CD4-positive, alpha-beta T cell treated with Interleukin-12 subunit alpha and Interleukin-12 subunit beta, for 1 hour (primary cell): ENCODE measurements at places on chromosomes 6 and 20.
A peak's percentile ranks its signal among the peaks of the same experiment; 100 is the strongest.

GRCh38 chr6:129744201-129744879 is 34.4 kb upstream of the ARHGAP18 start:
- DNase-seq: no peak

GRCh38 chr6:161292145-161292544 is 18.3 kb upstream of the AGPAT4 start:
- DNase-seq: no peak

DNA sequence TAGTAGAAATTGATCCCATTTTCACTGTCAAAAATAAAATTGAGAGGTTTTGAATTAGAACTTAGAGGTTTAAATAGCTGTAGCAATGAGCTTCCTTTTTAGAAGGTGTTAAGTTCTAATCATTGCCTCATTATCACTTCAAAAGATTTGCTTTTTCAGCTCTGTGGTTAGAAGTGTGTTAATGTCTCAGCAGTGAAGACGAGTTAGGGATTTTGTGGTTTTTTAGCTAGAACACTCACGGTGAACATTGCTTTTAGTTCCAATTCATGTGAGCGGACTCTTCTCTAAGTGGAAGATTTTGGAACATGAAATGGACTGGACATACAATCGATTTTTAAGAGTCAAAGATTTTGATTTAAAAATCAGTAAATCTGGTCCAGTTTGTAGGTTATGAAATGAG is 12.7 kb upstream of the IFNGR1 start:
- peak; percentile 59 for DNase-seq

- DNase-seq: peak; percentile 67
Observed at GRCh38 chr6:26250698-26251044, 114.3 kb upstream of the BTN3A2 start.

GRCh38 chr6:100768816-100769351 is 112.2 kb downstream of the ASCC3 start:
- DNase-seq: no peak

GRCh38 chr6:6495851-6496250 is 92.7 kb upstream of the LY86 start:
- DNase-seq: no peak

DNA sequence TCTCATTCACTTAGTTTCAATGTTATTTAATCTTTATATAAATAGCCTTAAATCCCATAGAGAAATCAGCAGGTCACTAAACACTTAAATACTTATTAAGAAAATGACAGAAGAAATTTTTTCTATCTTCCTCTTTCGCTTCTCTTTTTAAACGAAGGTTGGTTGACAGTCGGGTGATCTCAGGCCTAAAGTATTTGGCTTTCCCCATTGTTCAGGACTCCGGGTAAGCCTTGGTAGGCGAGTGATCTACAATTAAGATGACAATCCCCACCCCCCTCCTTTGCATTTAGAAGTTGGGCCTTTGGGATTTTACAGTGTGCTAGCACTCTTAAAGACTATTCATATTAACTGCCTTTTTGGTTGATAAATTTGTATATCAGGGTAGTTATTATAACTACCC is 19.7 kb upstream of the UTRN start:
- no peak for DNase-seq

DNA sequence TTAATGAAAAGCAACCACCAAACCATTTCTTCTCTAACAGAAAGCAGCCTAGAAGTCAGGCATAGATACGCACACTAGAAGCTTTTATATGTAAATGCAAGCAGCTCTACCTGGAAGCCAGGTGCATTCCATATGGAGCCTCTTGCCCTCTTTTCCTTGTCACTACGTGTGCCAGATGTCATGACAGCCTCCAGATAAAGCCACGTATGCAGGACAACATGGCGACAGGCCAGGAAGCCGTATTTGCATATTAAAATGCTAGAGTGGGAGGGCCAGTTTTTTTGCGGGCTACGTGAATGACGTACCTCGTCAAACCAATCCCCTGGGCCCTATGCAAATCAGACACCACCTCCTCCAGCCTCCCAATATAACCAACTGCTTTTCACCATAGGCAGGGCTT is 308.1 kb upstream of the SPTLC3 start:
- no peak for DNase-seq

DNA sequence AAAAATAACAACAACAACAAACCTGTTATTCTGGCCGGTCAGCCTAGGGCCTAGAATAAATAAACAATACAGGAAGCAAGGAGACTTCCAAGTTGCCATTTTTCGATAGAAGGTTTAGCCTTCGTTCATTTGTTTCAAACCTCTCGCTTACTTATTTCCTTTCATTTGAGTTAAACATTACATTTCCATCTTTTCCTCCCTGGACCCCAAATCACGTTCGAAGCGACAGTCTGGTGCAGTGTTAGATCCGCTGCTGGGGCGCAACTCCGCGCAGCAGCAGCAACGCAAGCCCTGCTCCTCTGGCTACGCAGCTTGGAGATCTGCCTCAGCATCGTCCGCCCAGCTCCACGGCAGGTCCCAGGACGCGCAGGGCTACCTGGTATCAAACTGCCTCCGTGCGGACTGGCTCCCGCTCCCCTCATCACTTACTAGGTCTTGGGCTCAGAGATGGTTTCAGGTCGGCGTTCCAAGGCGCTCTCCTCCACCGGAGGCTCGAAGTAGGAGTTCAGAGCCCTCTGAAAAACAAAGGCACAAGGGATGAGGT is 530 bp downstream of the TDP2 start:
- no peak for DNase-seq

- DNase-seq: no peak
Observed at GRCh38 chr20:19827818-19828217, 69.8 kb downstream of the RIN2 start.

DNA sequence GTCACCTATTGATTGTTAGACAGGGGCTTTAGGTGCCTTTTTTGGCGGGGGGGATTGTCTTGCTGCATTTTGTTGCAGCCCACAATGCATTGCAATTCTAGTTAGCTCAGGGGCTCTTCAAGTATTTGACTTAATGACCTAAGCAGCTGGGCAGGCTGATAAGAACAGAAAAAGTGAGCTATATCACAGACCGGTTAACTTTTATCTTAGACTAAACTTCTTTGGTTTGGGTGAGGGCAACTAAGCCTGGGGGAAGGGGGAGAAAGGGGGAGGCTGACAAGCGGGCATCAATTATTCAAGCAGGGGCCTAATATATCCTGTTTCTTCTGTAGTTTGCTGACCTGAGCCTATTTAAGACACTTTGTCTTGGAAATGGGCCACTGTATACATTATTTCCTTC is 66.0 kb upstream of the GPR6 start:
- no peak for DNase-seq

- no peak for DNase-seq
Observed at GRCh38 chr20:57322476-57322875, 7.1 kb upstream of the SPO11 start.

DNA sequence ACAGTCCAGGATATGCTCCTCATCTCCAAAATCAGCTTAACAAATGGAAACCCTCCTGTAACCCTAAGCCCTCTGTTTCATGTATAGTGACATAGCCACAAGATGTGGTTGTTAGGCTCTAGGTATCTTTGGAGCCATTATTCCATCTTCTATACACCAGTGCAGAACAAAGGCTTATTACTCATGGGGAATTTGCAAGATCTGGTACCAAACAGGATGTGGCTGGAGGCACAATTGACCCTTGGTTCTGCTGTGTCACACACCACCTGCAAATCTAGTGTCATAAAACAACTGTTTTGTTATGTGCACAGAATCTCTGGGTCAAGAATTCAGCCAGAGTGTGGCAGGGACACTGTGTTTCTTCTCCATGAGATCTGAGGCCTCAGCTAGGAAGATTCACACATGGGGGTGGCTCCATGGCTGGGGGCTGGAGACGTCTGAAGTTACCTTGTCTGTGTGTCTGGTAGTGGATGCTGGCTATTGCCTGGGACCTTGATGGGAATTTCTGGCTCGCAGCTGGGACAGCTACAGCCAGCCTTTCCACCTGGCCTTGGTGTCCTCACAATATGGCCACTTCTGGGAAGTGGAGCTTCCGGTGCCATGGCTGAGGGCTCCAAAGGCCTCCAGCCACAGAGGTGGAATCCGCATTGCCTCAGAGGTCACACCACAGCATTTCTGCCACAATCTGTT is 369.9 kb downstream of the CDH26 start:
- DNase-seq: no peak

GRCh38 chr20:37081717-37082289 is 14.0 kb downstream of the RBL1 start:
- peak; percentile 53 for DNase-seq

GRCh38 chr6:144305567-144305966 is 20.4 kb downstream of the UTRN start:
- DNase-seq: no peak

DNA sequence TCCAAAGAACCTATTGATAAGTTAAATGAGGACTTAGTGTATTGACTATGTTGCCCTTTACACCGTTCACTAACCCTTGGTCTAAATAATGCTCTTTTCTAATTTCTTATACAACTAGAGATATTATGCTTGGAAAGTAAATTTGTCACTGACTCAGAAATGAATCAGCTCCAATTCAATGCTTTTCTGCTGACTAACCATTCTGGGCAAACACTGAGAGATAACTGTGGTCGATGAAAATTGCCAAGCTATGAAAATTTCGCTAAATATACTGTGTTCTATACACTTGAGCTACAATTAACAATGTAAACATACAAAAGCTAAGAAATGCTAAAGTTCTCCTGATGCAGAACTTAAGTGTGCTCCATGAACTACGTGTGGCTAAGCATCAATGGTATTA is 23.1 kb upstream of the FBXO9 start:
- no peak for DNase-seq

DNA sequence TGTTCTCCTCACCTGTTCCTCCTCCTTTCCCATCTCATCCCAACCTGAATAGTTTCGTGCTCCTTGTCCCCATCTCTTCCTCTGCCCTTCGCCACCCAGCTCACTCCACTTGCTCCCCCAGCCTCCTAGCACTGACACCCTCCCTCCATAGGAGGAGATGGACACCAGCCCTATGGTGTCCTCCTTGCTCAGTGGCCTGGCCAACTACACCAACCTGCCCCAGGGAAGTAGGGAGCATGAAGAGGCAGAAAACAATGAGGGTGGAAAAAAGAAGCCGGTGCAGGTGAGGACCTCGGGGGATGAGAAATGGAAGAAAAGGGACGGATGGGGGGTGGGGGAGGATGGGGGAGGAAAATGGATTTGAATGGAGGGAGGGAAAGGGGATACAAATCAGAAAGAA is 6.2 kb downstream of the SLC12A5 start:
- DNase-seq: no peak

GRCh38 chr6:18329776-18330175 is 57.4 kb upstream of the RNF144B start:
- no peak for DNase-seq

DNA sequence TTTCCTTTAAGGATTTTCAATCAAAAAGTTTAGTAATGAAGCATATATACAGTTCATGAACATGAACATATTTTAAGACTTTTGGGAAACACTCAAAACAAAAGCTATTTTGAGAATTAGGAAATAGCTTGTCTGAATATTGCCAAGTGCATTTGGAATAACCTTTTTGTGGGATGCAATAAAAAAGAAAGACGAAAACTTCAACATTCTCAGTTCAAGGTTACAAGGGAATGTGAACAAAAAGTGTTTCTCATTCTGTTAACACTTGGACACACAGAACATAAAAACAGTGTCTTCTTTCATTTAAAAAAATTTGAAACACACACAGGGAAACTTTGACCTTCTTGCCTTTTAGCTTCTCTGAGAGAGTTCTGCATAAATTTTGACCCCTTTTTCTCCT is 72.7 kb upstream of the TCF21 start:
- no peak for DNase-seq

DNA sequence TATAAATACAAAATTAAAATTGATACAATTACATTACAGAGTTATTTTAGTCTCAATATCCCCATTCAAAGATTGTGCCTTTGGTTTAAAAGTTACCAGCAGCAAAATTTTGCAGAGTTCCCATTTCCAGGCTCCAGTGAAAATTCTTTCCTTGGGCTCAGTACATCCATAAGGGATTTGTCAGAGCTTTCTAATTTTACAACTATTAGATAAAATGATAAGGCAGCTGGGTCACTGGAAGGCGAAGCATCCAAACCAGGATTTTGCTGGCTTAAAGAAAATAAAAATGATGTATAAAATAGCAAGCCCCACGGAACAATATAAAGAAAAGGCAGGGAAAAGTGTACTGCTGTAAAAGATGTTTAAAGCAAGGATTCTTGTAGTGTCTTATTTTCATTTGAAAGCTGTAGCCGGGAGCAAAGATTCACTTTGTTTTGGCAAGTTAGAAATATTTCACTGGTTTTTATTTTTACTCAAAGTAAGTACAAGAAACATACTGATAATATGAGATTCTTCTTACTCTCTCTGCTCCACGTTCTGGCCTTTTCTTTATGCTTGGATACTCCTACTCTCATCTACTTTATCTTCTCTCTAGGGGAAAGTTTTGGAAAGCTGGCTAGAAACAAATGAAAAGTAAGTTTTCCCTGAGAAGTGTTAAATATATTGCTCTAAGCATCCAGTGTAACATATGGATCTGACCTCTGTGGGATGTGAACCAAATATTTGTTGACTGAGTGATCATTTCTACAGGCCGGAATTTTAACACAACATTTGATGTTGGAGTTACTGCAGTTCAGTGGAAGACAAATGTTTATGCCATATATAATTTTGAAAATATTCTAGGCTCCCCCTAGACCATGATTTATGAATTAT is 488.4 kb downstream of the PHF3 start:
- no peak for DNase-seq

GRCh38 chr6:72288592-72288991 is 333.3 kb upstream of the KCNQ5 start:
- DNase-seq: no peak

DNA sequence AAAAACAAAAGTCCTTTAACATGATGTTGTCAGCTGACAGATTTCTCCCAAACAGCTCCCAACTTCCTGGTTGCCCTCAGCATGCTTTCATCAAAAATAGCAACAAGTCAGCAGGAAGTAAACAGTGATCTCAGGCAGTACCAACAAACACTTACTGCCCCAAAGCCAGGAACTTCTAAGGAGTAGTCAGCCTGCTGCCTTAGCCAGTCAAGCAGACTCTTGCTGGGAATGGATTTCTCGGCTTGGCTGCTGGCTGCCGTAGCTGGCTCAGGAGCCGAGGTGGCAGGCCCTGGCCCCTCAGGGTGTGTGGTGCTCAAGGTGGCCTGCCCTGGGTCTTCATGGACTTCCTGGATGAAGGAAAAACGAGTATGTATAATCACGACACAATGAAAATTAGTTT is 46.6 kb upstream of the EMILIN3 start:
- DNase-seq: no peak

DNA sequence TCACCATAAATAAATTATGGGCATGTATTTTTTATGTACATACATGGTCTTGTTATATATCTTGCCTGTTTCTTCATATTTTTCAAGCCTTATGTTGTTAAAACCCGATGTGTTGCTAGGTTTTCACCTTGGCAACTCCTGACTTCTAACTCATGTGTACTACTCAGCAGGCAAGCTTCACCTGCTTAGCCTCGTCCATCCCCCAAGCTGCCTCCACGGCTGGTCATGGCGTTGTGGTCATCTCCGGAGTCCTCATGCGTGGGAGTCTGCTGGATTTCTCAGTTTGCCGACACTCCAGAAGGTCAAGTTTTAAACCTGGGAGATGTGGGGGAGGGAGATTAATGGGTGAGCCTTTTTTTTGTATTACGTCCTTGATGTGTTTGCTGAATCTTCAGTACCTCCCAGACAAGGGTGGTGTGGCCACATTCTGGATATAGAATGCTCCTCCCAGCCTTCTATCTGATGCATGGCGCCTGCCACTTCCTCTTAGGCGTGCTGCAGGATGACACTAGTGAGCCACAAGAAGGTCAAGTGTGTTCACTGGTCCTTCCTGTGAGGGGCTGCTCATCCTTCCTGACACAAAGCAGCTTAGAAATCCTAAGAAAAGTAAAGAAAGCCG is 26.6 kb upstream of the EDN3 start:
- no peak for DNase-seq

GRCh38 chr20:31972471-31973021 is 4.6 kb downstream of the XKR7 start:
- DNase-seq: no peak
